Activated CD4-positive, CD25-positive, alpha-beta regulatory T cell treated with anti-CD3 and anti-CD28 coated beads, Interleukin-2, amount 50 U/mL, for 24 hours (primary cell): ENCODE measurements at places on chromosomes 7 and 10.

DNA sequence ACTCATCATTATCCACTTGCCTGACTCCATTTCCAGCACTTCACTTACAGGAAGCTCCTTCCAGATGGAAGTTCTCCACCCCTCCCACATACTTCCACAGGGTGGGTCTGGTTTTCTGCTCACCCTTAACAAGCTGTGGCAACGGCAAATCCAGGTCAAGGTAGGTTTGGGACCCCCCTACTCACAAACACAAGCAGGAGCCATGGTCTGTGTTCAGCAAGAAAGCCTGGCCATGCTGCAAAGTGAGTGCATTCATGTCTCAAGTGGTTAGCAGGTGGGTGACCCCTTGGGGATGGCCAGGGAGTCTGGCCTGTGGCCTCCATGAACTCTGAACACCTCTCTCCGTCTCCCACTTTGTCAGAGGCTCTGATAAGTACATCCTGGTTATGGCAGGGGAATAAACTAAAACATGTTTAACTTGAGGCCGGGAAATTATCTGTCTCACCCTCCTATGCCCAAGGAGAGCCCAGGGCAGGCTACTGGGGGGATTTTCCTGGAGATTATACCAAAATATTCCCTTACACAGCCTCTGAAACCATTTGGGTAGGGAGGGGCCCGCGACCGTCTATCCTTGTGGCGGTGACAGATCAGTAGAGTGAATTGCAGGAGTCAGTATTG, 844 bp downstream of the XPNPEP1 start:
- ATAC-seq, result no peak

DNA sequence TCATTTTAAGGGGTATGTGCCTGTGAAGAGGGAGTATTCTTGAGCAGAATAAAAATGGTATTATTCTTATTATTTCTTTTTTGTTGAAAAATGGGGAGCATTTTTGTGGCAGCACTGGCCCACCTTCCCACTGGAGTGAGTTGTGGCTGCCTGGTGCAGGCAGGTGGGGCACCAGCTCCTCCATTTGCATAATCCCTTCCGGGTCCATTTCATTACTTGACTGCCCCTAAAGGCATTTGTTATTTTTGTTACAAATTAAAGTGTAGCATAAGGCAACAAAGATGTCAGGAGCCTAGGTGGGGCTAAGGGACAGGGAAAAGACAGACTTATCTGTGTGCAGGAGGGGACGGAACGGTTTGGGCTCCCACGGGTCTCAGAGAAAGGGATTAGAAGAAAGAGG, 26.8 kb downstream of the GOLGA7B start:
- ATAC-seq, result no peak

- ATAC-seq, result no peak
Measured at GRCh38 chr7:117091721-117092120, 138.4 kb downstream of the ST7 start.

- ATAC-seq, result no peak
Measured at GRCh38 chr7:104933521-104933988, 80.5 kb upstream of the KMT2E start.

DNA sequence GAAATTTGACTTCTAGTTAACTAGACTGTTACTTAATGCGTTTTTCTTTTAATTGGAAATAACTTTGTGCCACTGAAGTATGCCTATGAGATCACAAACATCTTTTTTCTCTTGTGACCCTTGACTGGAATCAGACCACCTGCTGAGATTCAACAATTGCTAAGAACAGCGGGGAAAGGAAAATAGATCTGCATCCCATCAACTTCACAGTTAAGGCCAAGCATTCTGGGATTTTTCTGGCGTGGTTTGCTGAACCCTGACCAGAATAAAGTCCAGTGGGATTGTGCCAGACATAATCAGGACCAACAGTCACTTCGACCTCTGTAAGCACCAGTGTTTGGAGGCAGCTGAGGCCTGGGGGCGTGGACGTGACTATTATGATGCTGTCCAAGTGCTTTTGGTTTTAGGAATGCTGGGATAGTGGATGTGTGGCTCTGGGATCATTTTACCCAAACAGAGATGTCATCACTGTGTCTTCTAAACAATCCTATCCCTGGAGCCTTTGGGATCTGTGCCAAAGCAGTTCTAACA, 373.3 kb upstream of the PRKCQ start:
- no peak for ATAC-seq

- ATAC-seq, result no peak
Measured at GRCh38 chr10:47441938-47442337, 42.0 kb downstream of the ANXA8 start.

- ATAC-seq, result no peak
Measured at GRCh38 chr10:4399556-4399955, 426.5 kb upstream of the AKR1E2 start.

GRCh38 chr10:107616463-107617410, 452.2 kb upstream of the SORCS1 start:
- no peak for ATAC-seq

- no peak for ATAC-seq
Measured at GRCh38 chr10:6065406-6065805, 3.2 kb upstream of the IL2RA start.

DNA sequence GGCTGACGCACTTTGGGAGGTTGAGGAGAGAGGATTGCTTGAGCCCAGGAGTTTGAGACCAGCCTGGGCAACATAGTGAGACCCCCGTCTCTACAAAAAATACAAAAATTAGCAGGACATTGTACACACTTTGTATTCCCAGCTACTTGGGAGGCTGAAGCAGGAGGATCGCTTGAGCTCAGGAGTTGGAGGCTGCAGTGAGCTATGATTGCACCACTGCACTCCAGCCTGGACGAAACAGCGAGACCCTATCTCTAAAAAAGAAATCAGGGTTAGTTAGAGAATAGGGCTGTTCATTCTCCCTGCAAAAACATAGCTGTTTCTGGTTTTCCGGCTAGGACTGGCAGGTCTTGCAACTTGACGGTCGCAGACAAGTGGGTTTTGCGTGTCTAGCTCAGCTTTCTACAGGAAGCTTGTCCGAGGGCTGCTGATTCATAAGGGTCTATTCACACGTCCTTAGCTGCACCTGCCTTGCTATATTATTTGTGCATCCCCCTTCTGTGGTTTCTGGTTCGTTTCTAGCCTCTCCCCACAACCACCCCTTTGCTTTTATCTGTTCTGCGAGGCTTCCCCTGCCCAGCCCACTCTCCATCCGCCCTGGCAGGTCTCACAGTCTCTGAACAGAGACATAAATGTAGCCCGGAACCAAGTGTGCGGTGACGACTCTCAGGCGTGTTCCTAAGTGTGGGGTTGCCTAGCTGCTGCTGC, 10.7 kb downstream of the AMZ1 start:
- ATAC-seq, result peak; percentile 91

GRCh38 chr7:130896898-130897514, 163.0 kb upstream of the KLF14 start:
- peak; percentile 44 for ATAC-seq

- ATAC-seq, result no peak
Measured at GRCh38 chr10:121183236-121183635, 332.1 kb downstream of the WDR11 start.

DNA sequence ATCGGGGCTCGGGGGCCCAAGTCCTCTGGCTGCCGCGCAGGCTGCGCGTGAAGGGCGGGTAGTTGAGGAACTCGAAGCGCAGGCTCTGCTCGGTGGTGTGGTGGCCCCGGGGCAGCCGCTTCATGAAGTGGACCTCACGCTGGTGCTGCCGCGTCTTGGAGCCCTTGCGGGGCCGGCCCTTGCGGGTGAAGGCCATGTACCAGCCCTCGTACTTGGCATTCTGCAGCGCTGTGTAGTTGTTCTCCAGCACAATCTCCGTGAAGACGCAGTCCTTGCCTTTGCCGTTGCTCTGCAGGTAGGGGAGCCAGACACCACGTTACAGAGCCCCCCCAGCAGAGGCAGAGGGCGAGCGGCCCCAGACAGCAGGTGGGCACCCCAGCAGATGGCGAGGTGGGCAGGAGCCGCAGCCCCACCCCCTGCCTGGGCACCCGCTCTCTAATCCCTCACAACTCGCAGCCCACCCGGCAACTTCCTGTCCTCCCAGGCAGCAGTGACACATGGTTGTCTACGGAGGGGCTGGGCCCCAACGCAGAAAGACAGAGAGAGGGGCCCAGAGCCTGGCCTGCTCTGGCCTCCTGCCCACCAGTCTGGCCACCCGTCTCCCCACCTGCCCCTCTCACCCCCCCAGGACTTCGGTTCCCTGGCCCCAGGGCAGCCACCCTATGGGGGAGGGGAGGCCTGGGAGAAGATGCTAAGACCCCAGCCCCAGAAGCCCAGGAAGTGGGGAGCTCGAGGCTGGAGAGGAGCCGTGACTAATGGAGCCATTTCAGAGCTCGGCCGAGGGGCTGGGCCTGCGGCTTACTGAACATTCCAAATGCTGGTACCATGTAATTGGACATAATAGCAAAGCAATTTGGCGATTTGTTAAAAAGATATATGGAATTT, 5.3 kb downstream of the FGF8 start:
- no peak for ATAC-seq

DNA sequence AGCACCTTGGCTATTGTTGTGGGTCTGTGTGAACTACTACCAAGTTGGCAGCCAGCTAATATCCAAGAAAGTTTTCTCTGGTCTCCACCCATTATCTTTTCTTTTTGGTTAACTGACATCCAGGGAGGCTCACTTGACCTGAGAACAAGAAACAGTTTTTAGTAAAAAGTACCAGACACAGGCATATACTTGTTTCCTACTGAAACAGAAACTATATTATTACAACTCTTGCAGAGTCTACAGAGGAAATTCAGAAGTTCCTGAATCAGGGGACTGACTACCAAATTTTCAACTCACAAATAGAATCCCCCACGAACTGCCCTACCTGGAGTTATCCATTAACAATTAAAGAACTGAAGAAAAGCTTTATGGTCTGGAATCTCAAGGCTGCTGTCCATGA, 168.9 kb downstream of the KCND2 start:
- ATAC-seq, result no peak

GRCh38 chr10:119327096-119327745, 119.8 kb downstream of the GRK5 start:
- ATAC-seq, result no peak

- no peak for ATAC-seq
Measured at GRCh38 chr7:122844191-122844988, 41.9 kb downstream of the CADPS2 start.

GRCh38 chr10:12056748-12057147, 12.0 kb upstream of the DHTKD1 start:
- no peak for ATAC-seq

- no peak for ATAC-seq
Measured at GRCh38 chr7:102927312-102927933, 14.6 kb downstream of the LRRC17 start.

GRCh38 chr10:102236006-102236405, 5.3 kb downstream of the PITX3 start:
- ATAC-seq, result no peak

- no peak for ATAC-seq
Measured at GRCh38 chr7:75992083-75992755, 2.2 kb downstream of the TMEM120A start.

GRCh38 chr7:26186364-26187311, 13.9 kb downstream of the HNRNPA2B1 start:
- ATAC-seq, result peak; percentile 28

DNA sequence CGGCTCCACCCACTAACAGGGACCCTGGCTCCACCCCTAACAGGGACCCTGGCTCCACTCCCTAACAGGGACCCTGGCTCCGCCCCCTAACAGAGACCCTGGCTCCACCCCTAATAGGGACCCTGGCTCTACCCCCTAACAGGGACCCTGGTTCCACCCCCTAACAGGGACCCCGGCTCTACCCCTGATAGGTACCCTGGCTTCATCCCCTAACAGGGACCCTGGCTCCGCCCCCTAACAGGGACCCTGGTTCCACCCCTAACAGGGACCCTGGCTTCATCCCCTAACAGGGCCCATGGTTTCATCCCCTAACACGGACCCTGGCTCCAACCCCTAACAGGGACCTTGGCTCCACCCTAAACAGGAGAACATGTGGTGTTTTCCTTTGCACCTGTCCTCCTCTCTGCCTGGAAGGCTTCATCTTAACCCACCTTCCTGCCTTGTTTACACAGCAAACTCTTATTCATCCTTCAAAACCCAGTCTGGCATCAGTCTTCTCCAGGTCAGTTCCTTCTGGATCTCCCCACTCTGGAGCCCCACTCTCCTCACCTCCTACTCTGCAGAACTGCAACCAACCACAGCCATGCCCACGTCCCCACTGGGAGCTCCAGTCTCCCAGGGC, 58.0 kb downstream of the CHST15 start:
- ATAC-seq, result no peak

DNA sequence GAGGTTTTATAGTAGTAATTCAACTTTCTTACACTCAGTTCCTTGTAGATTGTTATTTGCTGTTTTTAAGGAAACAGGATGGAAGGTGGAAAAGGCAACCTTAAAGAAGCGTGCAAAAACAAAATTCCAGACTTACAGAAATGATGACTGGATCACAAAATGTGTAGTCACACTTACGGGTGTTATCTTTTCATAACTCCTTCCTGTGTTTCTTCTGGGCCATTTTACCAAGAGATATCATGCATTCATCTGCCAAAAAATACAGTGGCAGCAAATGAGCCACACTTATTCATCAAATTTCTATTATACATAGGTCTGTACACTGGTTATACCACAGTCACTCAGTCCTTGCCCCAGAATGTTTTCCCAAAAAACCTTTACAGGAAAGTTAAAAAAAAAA, 94.3 kb upstream of the IL6 start:
- ATAC-seq, result no peak

DNA sequence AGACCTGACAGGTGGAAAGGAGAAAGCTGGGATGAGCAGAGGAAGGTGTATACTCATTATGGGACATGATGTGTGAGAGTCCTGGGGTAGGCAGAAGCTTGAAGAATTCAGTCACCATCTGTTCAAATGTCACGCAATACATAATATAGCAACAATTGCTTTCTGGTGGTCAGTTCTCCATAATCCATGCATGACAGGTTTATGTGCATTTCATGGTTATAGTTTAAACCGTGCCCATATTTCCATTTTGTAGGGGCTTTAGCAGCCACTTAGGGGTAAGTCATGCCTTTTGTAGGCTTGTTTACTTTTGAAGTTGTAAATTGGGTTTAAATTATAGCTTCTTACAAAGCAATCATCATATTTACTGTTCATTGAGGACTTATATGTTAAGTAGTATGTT, 158.8 kb downstream of the NXPH1 start:
- ATAC-seq, result no peak

DNA sequence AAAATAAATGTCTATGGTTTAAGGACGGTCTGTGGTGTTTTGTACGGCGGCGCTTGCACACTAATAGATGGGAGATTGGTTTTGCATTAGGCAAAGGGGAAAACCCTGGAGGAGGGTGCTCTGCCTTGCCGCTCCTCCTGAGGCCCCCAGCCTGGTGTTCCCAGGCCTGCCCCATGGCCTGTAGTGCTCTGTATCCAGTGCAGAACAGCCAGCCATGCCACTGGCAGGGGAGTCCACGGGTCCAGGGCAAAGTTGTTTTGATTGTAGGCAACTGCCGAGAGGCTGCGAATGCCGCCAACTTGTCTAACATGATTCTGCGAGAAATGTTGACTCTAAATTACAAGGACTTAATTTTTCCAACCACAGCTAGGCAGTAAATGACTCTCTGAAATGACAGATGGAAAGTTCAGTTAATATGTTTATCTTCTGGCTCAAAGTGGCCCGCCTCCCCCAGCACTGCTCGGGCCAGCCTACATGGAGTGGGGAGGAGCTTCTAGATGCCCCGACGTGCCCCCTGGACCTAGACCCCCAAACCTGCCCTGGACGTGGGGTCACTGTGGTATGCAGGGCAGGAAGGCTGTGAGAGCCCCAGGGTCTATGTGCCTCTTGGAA, 104.6 kb upstream of the GDF10 start:
- peak; percentile 73 for ATAC-seq
